Heart right ventricle (tissue), 16 donors: ENCODE measurements at places on chromosomes 16 and 17. TPM values are rescaled to one million over a fixed set of nuclear protein-coding genes. Genes with fewer than 3 reads are reported as not detected.
A peak's percentile ranks its signal among the peaks of the same experiment; 100 is the strongest.

- DNase-seq, result peak; percentile 84
- peak overlapping the region; percentile 94 for H3K4me3 ChIP-seq
- H3K27me3 ChIP-seq, result no peaks in the 10 kb centered on the region
- H3K4me1 ChIP-seq, result peaks cover 40% of the 10 kb centered on the region
- no peaks in the 10 kb centered on the region for H3K36me3 ChIP-seq
- peak overlapping the region; percentile 88 for H3K27ac ChIP-seq
Measured at GRCh38 chr16:3879887-3880564, 487 bp downstream of the CREBBP start.

YBX2 gene
- total RNA-seq, result 0.79 TPM

GRCh38 chr16:48318630-48319029, 66.6 kb downstream of the SIAH1 start:
- no peak overlapping the region for H3K27ac ChIP-seq
- peaks cover 2% of the 10 kb centered on the region for H3K36me3 ChIP-seq
- H3K4me3 ChIP-seq, result no peak overlapping the region

DNA sequence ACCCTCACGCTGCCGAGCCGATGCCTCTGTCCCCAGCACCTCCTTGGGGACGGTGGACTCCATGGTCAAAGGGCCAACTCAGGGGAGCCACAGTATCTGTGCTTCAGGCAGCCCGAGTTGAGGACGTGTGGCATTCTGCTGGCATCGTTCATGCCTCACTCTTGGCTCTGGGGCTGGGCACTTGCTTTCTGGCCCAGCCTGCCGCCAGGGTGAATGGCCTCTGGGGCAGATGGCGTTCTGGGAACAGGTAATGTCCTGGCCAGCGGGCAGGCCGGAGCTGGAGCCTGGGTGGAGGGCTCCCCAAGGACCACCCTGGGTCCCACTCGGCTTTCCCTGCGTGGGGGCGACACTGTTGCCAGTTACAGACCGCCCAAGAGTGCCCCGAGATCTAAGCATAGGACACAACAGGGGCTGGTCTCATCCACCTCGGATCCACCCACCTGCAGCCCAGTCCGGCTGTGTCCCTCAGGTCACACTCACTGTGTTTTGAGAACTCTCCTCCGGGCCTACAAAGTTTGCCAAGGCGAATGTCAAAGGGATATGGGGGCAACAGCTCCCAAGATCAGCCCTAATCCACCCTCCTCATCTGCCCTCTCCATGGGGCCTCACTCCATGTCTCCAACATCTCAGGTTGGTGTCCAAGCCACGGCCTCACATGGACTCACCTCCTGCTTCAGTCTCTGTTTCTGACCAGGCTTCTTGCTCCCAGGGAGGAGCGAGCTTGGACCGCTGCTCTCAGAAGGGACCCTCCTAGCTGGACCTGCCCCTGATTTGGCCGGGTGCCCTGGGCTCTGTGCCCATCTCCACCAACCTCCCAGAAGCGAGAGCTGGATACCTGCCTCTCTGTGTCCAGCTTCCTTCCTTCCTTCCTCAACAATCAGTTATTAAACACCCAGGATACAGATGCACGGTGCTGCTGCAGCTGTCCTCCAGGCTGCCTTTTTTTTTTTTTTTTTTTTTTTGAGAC, 60.8 kb downstream of the TMEM235 start:
- no peak overlapping the region for H3K27ac ChIP-seq
- DNase-seq, result peak; percentile 40
- H3K27me3 ChIP-seq, result no peaks in the 10 kb centered on the region
- no peaks in the 10 kb centered on the region for H3K36me3 ChIP-seq

NUFIP2 gene
- 43.6 TPM for total RNA-seq

- peaks cover 2% of the 10 kb centered on the region for H3K4me1 ChIP-seq
- no peak overlapping the region for H3K27ac ChIP-seq
- H3K4me3 ChIP-seq, result no peak overlapping the region
- H3K27me3 ChIP-seq, result no peaks in the 10 kb centered on the region
- peak; percentile 55 for DNase-seq
Measured at GRCh38 chr16:81481207-81481821, 36.7 kb downstream of the CMIP start.

TMC5 gene
- 0.11 TPM for total RNA-seq

TSPAN10 gene
- total RNA-seq, result 0.15 TPM

SLC38A8 gene
- total RNA-seq, result 0.45 TPM

DNA sequence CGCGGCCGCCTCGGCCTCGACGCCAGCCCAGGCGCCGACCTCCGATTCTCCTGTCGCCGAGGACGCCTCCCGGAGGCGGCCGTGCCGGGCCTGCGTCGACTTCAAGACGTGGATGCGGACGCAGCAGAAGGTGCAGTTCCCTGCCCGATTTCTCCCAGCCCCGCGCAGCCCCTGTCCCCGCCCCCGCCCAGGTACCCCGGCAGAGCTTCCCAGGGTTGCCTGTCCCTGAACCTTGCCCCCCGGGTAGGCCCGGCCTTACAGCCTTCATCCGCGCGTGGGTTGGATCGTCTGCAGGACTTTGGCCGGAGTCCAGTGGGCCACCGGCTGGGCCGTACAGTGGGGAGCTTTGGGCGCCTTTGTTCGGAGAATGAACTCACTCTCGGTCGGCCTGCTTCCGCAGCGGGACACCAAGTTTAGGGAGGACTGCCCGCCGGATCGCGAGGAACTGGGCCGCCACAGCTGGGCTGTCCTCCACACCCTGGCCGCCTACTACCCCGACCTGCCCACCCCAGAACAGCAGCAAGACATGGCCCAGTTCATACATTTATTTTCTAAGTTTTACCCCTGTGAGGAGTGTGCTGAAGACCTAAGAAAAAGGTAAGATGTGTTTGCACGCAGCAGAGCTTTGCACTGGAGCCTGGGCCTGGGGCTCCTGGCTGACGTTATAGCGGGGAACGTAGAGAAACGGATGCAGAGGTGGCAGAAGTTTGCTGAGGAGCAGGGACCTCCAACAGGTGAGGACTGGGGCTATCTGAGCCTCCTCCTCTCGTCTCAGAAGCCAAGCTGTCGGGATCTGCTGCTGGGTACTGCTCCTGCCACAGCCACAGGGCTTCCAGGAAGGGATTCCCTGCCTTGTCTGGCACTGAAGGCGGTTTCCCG, 593 bp downstream of the GFER start:
- no peak for DNase-seq
- H3K27me3 ChIP-seq, result peaks cover 43% of the 10 kb centered on the region
- H3K4me1 ChIP-seq, result peaks cover 16% of the 10 kb centered on the region
- H3K36me3 ChIP-seq, result no peaks in the 10 kb centered on the region
- H3K4me3 ChIP-seq, result peak overlapping the region; percentile 87

HBA2 gene
- 81.2 TPM for total RNA-seq

ASB16 gene
- total RNA-seq, result 12.4 TPM

FLOT2 gene
- 91.3 TPM for total RNA-seq

- no peak overlapping the region for H3K27ac ChIP-seq
- no peaks in the 10 kb centered on the region for H3K36me3 ChIP-seq
- H3K27me3 ChIP-seq, result peaks cover 16% of the 10 kb centered on the region
- H3K4me3 ChIP-seq, result no peak overlapping the region
- no peaks in the 10 kb centered on the region for H3K4me1 ChIP-seq
Measured at GRCh38 chr17:65222214-65222738, 85.1 kb downstream of the RGS9 start.

SDR42E2 gene
- total RNA-seq, result not detected
